NCI-H2029 (cell line): ENCODE measurements at places on chromosomes 7 and 10.
A peak's percentile ranks its signal among the peaks of the same experiment; 100 is the strongest.

DNA sequence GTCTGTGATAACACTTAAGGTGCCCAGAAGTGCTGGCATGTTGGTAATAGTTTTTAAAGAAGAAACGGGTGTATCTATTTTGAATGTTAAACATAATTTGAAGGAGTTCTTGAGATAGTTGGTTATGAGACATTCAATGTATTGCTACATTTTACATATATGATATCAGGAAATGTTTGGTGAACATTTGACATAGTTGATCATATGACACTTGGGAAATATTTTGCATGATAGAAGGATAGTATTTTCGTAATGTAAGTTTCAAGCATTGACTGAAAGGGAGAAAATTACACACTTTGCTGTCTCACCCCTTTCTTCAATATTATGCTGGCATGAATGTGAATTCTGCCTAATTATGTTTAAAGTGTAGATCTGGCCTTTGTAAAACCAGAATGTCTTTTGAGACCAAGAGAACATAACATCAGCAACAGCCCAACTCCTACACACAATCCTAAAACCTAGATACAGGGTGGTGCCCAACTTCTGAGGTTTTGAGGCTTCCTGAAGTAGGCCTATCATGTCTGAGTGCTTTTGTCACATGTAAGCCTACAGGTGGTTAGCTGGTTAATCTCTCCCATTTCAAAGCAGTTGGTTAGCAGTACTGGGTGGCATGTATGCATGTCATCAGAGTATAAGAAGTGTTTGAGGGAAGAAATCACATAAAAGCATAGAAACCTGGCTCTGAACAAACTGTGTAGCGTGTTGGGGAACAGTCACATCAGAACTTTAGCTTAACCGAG, 2.1 kb downstream of the ADD3 start:
- DNase-seq: no peak

- DNase-seq: peak; percentile 61
Measured at GRCh38 chr7:137343281-137343841, at the start of gene PTN. PTN (minus strand) TSS chr7:137343733; CDS start chr7:137254973, 88,760 bp downstream.

GRCh38 chr7:135283959-135284638, 50.5 kb downstream of the STRA8 start:
- no peak for DNase-seq

GRCh38 chr7:116588225-116588624, 63.4 kb downstream of the CAV1 start:
- DNase-seq: no peak

GRCh38 chr10:131436458-131436857, 124.9 kb upstream of the TCERG1L start:
- DNase-seq: no peak

DNA sequence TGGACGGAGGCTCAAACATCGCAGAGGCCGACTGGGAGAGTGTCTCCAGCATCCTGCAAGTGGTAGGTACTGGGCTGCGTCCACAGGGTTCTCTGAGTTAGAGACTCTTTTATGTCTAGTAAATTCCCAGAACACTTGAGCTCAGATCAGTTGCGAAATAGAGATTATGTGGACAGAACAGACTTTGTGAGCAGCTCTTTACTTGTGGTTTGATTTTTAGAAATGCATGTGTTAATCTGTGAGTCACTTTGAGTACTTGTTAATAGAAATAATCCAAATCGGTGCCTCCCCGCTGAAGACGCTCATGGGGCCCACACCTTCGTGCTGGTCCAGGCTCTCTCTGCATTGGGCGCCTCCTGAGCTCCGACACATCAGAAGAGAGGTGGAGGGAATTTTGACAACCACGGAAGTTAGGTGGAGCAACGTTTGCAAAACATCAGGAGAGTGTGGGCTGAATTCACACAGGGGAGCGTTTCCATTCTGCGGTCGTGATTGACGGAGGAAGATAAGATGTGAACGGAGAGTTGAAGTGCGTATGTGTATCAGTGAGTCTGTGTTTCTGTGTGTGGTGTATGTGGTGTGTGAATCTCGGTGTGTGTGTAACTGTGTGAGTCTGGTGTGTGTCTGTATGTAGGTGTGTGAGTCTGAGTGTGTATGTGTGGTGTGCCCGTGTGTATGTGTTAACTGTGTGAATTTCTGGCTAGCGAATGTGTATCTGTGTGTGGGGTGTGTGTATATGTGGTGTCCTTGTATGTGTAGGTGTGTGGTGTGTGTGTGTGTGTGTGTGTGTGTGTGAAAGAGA, 32.1 kb downstream of the PFKP start:
- DNase-seq: no peak

GRCh38 chr7:134350709-134351108, 34.0 kb upstream of the SLC35B4 start:
- DNase-seq: no peak

DNA sequence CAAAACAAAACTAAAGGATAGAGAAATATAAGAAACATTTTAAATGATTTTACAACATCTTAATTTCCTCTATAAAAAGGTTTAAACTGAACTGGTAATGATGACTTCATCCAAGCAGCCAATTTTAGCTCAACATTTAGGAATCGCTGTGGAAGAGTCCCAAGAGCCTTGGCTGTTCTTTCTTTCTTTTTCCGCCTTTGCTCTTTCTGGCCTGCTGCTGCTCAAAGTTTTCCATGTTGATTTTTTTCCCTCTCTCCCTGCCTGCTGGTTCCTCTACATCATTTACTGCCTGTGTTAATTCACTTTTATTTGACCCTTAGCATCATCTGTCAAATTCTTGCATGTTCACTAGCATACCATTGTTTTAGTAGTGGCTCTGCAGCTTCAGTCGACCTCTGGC, 146.9 kb downstream of the EVX1 start:
- DNase-seq: no peak

DNA sequence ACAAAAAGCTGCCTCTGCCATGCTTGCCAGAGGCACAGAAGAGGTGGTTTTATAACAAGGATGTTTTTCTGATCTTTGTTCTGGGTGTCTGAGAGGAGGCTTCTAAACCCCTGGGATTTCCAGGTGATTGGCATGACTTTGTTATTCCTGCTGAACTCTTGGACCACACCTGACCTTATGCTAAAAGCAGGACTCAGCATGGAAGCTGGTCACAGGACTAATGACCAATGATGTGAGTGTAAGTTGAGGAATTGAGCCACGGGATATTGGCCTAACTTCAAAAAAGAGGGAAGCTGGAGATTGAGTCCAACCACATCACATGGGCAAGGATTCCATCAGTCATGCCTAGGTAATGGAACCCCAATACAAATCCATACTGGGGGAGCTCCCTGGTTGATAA, 437.9 kb downstream of the POM121L12 start:
- DNase-seq: no peak

GRCh38 chr7:18653381-18654155, 158.0 kb downstream of the HDAC9 start:
- no peak for DNase-seq

GRCh38 chr7:126856691-126857291, 395.9 kb downstream of the GRM8 start:
- DNase-seq: no peak
